ENCODE measurements at places on chromosomes 3 and 15. TPM values are rescaled to one million over a fixed set of nuclear protein-coding genes. Genes with fewer than 3 reads are reported as not detected.

Gene PLCB2
- 112 TPM for total RNA-seq

- no peaks in the 10 kb centered on the region for H3K27me3 ChIP-seq
- H3K4me3 ChIP-seq = no peak overlapping the region
- H3K4me1 ChIP-seq = peaks cover 5% of the 10 kb centered on the region
- H3K36me3 ChIP-seq = no peaks in the 10 kb centered on the region
These were observed 59.3 kb downstream of the GLCE start for GRCh38 chr15:69219690-69220089.

GRCh38 chr3:171044384-171044783, 17.9 kb upstream of the SLC2A2 start:
- peaks cover 9% of the 10 kb centered on the region for H3K4me1 ChIP-seq
- DNase-seq = no peak
- H3K4me3 ChIP-seq = no peak overlapping the region
- no peaks in the 10 kb centered on the region for H3K36me3 ChIP-seq

Gene ACAN
- total RNA-seq = 1.6 TPM

Gene LDHAL6B
- not detected for total RNA-seq

- no peaks in the 10 kb centered on the region for H3K27me3 ChIP-seq
- no peaks in the 10 kb centered on the region for H3K36me3 ChIP-seq
- no peak overlapping the region for H3K27ac ChIP-seq
- DNase-seq = no peak
These were observed 13.1 kb upstream of the SAMMSON start for GRCh38 chr3:69986419-69986818.

DNA sequence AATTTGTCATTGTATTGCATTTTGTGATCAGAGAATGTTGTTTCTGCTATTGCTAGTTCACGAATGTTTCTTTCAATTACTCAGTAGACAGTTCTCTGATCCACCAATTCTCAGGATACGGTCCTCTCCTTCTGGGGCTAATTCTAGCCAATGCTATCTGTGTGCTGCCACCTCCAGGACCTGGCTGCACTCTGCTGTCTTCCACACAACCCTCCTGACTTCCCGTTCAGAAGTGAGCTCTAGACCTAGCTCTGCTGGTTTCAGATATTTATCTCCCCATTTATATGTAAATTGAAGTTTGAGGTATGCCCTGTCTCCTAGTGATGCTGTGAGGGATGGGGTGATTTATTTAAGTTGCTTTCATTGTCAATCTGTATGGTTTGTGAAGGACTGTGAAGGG, 21.7 kb upstream of the UBL7 start:
- H3K27ac ChIP-seq = no peak overlapping the region
- no peaks in the 10 kb centered on the region for H3K27me3 ChIP-seq
- no peaks in the 10 kb centered on the region for H3K36me3 ChIP-seq
